Spleen (tissue), 13 donors: ENCODE measurements at places on chromosomes 7 and 10.

DNA sequence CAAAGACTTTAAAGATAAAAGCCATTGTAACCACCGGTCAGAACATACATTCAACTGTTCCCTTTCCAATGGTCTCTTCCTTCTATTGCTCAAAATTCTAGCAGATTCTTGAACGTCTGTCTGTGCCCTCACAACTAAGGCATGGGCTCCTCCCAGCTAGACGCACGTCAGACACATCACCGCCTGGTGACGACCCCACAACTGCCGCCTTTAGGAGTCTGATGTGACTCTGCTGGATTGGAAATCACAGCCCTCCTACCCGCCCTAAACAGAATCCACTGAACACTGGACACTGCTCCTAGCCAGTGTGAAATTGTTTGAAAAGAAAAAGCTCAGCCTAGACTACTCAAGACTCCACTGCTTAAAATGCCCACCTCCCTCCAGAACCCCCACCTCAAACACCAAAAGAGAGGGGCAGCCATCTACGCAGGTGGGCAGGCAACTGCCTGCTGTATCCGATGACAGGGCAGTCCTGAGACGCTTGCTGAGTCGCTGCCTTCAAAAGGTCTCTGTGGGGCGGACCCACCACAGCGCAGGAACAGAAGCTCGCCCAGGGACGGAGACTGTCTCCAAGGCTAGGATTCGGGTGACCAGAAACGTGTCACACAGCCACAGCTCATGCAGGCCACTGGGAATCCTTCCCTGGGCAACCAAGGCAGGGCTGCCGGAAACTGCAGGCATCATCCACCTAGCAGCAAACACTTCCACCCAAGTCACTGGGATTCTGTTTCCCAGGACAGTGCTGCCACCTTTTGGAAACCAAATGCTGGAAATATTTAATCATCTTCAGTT lies 34.7 kb downstream of the GSDME start:
- peak; percentile 74 for DNase-seq

DNA sequence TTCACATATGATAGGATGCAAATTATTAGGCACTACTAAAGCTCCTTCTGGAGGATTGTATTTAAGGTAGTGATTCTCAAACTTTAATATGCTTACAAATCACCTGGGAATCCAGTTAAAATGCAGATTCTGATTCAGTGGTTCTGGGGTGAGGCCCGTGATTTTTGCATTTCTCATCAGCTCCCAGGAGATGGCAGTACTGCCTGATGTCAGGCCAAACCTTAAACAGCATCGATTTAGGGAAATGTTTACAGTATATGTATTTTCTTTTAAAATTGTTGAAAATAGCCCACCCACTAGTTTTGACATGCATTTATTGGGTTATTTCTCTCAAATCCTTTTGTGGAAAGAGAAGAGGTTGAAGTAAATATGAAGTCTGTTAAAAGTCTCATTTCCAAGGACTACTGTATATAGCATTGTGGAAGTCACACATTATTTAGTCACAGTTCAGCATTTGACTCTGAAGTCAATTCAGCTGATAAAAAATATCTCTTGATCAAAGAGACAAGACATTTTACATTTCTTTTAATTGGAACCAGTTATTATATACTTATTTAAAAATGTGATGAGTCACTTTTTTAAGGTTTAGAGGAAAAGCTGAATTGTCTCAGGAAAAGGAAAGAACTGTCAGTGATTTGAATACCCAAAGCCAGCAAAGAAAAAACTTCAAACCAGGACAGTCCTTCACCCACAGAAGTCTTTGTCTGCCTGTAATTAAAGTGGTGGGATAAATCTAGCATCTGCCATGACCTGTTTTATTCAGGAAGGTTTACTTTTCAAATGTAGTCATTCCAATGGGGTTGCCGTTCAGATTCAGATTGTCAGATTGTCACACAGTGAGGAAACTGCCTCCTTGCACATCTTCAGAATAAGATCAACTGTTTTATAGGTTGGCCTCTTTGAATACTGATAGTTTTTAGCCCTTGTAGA lies 21.1 kb upstream of the HBP1 start:
- DNase-seq = no peak

DNA sequence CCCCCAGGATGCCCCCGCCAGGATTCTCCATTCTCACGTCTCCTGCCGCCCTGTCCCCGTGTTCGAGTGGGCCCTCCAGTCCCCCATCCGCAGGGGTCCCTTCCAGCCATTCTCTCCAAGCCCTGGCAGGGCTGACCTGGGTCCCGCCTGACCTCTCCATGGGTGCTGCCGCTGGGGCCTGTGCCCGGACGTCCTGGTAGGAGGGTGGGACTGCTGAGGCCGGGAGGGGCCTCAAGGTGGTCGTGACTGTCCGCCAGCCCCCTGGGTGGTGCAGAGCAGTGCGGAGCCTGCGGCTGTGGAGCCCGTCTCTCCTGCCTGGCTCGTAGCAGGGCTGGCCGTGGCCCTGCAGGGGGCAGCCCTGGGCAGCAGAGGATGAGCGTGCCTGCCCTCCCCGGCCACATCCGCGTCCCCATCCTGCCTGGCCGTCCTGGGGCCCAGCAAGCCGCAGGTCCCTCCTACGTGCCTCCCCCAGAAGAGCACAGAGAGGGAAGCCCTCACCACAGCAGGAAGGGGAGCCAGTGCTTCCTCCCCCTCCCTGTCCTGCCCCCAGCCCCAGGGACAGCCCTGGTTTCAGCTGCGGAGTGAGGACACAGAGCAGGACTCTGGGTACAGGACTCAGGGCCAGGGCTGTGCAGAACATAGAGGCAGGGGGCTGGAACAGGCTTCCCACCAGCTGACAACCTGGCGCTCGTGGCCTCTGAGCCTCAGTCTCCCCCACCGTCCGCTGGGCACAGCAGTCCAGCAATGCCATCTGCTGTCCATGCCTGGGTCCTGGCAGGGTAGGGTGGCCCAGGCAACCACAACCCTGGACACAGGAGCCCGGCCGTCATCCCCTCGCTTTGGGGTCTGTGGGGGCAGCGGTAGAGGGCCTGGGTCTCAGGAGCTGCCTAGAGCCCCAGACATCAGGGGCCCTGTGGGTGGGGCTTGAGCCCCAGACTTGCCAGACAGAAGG lies 1.5 kb upstream of the GRIFIN start:
- peak; percentile 93 for DNase-seq

DNA sequence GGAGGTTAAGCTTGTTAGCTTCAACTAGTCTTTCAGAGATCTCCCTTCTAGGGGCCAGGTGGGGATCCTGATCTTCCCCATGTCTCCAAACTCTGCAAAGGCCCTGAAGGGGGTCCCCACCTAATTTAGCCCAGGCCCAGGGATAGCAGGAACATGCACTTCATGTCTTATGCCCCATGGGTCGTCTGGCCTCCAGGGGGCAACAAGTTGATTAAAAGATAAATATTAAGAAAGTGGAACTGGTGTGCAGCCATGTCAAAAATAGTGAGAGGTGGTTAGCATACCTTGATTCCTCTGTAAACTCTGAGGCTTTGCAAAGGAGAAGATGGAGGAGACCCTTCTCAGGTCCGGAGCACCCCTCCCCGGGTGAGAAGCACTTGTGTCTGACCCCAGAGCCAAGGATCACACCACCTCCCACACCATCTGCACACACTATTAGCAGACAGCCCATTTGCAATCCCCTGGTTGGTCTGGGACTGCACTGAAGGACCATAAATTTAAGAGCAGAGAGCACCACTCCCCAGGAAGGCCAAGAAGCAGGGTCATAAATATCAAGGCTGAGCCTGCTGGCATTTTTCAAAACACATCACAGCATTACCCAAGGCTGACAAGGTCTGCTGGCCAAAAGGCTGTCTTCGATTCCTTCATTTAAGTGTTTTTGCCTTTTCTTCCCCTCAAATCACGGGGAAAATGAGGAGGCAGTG lies 44.2 kb upstream of the LRRC18 start:
- no peak for DNase-seq
